Spinal cord (tissue), 10 donors: ENCODE measurements at places on chromosomes 1 and 21.

DNA sequence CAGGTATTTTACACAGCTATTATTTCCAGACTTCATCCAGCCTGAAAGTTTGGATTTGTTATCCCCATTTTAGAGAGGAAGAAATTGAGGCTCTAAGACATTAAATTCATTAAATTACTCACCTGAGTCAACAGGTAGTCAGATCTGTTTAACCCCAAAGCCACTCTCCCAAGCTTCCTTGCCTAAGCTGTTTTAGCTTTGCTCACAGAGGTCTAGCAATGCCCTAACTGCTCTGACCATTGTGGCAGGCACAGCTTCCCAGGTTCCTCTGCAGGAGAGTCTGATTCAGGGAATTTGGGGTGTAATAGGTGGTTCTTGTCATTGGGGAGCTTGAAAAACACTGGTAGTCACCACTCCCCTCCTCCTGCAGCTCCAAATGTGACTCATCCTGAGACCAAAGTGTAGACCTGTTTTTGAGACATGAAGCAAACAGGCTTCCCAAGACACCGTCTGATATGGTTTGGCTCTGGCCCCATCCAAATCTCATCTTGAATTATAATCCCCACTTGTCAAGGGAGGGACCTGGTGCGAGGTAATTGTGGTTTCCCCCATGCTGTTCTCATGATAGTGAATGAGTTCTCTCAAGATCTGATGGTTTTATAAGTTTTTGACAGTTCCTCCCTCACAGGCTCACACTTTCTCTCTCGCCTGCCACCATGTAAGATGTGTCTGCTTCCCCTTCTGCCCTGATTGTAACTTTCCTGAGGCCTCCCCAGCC lies 142.8 kb upstream of the DNAH14 start:
- DNase-seq, result no peak

DNA sequence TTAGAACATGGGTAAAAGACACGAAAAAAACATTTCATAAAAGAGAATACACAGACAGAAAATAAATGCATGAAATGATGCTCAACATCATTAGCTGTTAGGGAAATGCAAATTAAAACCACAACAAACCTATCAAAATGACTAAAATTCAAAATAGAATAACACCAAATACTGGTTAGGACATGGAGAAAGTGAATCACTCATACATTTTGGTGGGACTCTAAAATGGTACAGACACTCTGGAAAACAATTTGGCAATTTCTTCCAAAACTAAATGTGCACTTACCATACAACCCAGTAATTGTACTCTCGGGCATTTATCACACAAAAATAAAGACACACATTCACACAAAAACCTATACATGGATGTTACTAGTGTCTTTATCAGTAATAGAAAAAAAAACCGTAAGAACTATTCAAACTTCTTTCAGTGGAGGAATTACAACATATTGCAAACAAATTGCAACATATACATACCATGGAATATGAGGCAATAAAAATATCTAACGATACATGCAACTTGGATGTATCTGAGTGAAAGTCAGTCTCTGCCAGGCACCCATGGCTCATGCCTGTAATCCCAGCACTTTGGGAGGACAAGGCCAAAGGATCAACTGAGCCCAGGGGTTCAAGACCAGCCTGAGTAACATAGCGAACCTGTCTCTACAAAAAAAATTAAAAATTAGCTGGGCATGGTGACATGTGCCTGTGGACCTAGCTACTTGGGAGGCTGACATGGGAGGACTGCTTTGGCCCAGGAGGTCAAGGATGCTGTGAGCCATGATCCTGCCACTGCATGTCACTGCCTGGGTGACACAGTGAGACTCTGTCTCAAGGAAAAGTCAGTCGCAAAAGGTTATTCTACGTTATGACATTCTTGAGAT lies 19.6 kb downstream of the HSF2BP start:
- no peak for DNase-seq

- no peak for DNase-seq
Observed at GRCh38 chr1:150144606-150145005, 5.1 kb upstream of the PLEKHO1 start.

DNA sequence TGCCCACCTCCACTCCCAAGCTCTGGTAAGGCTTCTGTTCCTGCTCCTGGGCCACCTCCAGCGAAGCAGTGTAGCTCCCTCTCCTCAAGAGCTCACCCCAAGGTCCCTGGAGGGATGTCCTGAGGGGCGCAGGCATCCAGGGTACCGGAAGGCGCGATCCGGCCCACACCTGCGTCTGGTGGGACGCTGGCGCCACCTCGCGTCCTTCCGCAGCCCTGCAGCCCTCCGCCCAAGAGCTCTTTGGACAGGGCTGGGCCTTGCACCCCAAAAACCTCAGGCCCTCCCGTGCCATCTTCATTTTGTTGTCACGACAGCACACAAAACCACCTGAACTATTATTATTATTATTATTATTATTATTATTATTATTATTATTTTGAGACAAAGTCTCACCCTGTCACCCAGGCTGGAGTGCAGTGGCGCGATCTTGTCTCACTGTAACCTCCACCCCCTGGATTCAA lies 49.2 kb upstream of the PAX7 start:
- no peak for DNase-seq

DNA sequence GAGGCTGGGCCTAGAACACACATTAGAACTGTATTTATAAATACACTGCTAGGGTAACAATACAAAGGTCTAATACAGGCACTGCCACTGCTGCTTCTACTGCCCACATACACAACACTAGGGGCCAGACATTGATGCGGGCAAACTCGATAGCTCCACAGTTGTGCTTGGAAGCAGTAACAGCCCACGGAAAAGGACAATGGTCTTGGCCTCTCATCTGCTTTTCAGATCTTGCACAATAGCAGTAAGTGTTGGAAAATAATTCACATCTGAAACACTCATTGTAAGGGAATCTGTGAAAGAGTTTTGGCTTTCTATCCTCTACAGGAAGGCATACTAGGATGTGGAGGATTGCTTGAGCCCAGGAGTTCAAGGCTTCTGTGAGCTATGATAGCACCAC lies 6.9 kb upstream of the SPOCD1 start:
- DNase-seq, result no peak

DNA sequence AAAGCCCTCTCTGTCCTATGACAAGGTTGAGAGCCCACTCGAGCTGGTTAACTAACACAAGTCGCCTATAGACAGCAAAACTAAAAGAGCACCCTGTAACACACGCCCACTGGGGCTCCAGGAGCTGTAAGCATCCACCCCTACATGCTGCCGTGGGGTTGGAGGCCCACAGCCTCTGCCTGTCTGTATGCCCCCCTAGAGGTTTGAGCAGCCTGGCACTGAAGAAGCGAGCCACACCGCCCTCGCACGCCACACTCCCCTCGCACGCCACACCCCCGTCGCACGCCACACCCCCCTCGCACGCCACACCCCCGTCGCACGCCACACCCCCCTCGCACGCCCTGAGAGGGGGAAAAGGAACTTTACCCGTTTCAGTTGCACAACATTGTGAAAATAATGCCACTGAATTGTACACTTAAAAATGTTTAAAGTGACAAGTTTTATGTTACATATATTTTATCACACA lies 13.2 kb upstream of the HMGCL start:
- peak; percentile 2 for DNase-seq

GRCh38 chr1:16242556-16243214 lies 5.7 kb upstream of the CPLANE2 start:
- no peak for DNase-seq
